ENCODE measurements at places on chromosomes 2 and 18.

DNA sequence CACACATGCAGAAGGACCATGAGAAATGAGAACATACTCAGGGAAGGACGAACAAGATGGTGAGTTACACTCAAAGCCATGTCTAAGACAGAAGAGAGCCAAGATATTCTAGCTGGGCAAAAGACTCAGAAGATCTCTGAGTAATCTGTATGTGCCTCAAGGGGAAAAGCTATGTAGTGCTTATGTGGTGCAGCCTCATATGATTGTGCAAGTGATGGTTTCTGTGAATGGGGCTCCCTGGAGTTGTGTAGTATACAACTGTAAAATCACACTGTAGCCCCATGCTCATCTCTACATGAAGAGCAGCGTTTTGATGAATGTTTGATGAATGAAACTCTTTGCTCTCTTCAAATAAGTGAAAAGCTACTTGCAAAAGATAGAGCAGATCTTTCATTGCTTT is 57.5 kb downstream of the OSR1 start:
- no peak for DNase-seq

- DNase-seq, result no peak
These were observed 42.2 kb downstream of the PHLPP1 start for GRCh38 chr18:62757399-62758010.

DNA sequence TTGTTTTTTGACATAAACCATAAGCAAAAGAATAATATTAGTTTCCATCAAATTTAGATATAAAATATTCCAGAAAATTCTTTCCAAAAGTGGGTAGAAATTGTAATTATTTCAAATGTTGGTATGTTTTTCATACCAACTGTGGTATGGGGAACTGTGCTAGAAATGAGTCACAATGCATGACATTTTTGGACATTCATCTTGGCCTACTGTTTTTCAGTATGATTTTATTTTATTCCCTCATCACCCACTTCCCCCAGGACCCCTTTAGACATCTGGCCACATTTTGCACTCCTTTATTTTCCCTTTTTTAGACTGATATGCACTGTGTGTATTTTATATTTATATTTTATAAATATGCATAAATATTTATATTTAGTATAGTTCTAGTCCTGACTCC is 97.1 kb downstream of the DPP4 start:
- DNase-seq, result no peak

GRCh38 chr2:221969087-221969829 is 329.5 kb downstream of the PAX3 start:
- DNase-seq, result no peak

DNA sequence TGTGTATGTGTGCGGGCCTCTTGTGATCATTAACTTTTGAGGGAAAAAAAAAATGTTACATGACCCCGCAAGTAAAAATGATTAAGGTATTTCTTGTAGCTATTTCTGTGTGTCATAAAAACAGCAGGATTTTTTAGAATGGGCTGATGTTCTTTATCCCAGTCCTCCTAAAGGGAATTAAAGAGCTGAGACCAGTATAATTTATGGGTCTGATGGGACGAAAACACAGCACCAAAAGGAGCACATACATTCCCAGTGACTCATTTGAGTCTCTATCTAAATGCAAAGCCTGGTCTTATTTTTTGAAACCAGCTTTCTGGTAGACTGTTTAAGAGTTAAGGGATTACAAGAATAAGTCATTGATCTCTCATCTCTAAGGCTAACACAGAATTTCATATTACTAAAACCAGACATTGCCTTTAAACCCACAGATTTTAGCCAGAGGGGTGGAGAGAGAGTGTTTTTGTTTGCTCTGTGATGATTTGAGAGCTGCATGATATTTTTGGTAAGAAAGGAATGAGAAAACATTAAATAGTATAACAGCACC is 342.3 kb upstream of the EPHA4 start:
- no peak for DNase-seq

- no peak for DNase-seq
These were observed 84.5 kb downstream of the ZBTB7C start for GRCh38 chr18:48324651-48325050.

GRCh38 chr2:21041943-21042707 is 1.7 kb downstream of the APOB start:
- DNase-seq, result no peak

- DNase-seq, result no peak
These were observed 445.8 kb upstream of the RGPD4 start for GRCh38 chr2:107380912-107381311.

DNA sequence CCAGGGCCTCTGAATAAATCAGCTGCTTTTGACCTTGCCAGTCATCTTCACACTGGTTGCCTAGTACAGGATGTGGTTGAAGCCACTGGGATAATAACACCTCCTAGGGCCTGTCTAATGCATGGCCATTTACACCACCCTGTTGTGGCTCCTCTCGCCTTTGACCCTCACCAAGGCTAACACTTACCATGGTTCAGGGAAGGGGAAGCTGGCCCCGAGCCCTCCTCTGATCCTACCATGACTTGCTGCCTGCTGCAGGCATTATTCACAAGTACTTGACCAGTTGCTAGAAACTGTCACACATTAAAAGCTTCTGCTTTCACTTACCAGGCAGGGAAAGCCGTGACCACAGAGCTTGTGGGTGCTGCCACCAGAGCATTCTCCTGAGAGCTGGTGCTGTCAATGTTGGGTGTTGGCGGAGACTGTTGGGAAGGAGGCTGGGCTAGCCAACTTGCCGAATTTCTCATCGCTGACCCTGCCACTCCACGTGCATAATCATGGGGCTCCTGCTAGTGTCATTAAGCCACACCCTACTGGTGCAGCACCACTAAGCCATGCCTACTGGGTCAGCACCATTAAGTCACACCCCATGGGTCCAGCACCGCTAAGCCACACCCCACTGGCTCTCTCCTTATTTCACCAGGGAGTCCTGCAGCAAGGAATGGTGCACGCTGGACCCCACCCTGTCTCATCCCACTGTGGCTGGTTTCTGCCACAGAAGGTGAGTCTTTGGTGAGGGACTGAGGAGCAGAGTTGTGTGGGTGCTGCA is 47.0 kb upstream of the TTC39C start:
- DNase-seq, result peak; percentile 13

DNA sequence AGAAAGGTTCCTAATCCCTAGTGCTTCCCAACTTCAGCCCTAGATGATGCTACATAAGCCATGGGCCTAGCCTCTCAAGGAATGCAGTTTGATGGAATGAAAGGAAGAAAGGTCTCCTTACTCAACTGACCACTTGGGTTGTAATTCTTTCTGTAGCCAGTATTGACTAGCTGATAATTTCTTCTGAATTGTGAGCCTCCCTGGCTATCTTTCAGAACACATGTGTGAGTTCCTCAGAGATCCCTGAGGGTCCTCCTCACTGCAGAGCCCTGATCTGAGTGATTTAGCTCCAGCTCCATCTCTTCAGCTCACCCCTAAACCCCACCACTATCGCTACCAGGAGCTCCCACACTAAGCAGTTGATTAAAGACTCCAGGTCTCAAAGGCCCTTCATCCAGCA is 31.5 kb downstream of the CFAP210 start:
- no peak for DNase-seq

- no peak for DNase-seq
These were observed 34.3 kb downstream of the LCLAT1 start for GRCh38 chr2:30481323-30481800.

DNA sequence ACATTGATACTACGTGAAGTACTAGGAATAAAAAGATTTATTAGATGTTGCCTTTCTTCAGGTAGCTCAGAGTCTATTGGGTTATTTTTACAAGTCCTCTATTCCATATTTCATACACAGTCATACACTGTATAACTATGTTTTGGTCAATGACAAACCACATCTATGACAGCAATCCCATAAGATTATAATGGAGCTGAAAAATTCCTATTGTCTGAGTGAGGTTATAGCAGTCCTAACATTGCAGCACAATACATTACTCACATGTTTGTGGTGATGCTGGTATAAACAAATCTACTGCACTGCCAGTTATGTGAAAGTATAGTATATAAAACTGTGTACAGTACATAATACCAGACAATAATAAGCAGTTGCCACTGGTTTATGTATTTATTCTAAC is 595.1 kb downstream of the MBD2 start:
- DNase-seq, result no peak

GRCh38 chr2:50379351-50379750 is 652.6 kb downstream of the NRXN1 start:
- DNase-seq, result no peak

- no peak for DNase-seq
These were observed 453.7 kb downstream of the SLC4A3 start for GRCh38 chr2:220081171-220081570.

- DNase-seq, result no peak
These were observed 238.2 kb downstream of the GCA start for GRCh38 chr2:162581959-162582798.

GRCh38 chr2:166068981-166069380 is 58.8 kb downstream of the SCN1A start:
- no peak for DNase-seq

GRCh38 chr18:38940863-38941531 is 1375.4 kb upstream of the CELF4 start:
- DNase-seq, result peak; percentile 15

- no peak for DNase-seq
These were observed 250.5 kb downstream of the SLC8A1 start for GRCh38 chr2:40201425-40201824.

GRCh38 chr2:86598966-86599365 is 24.7 kb downstream of the RNF103 start:
- DNase-seq, result no peak

DNA sequence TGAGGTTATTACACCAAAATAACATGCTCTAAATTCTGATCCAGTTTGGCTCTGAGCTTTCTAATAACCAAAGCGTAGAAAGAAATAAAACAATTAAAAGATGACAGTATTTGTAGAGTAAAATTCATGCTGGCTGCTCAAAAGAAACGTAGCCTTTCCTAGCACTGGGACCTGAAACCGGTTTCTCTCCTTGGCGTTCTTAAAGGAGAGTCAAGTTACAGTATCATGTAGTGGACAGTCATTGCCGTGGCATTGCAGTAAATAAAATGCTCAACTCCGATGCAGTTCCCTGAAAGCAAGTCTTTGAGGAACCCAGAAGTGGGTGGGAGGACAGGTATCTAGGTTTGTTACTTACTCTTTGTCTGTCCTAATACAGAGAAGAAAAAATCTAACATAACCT is 52.7 kb upstream of the ITM2C start:
- DNase-seq, result no peak

DNA sequence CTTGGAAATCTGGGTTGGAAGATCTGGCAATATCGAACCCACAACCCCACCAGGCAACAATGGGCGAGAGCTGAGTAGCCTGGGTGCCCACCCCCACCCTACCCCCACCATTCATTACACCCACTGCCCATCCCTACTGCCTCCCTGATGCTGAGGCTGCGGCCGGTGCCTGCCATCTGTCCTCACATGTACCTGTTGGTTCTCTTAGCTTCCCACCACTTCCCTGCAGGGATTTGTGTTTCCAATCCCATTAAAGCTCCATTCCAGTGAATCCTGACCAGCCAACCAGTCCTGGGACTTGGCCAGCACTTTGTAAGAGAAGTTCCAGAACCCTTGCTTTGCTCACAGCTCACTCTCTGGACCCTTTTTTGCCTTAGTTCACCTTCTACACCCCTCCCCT is 163.0 kb upstream of the SH3BP4 start:
- DNase-seq, result no peak

DNA sequence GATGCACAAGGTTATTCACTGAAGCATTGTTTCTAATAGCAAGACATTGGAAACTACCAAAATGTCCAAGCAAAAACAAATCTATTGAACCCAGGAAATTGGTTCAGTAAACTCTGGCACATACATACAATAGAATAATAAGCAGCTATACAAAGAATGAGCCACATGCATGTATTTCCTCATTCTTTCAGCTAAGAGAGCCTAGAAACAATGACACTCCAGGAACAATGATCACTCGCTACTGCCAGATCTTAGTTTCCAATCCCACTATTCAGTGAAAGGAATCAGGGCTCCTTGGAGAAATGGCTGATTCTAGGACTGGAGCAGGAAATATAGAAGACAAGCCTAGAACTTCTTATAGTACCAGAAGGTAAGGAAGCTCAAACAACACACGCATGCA is 221.9 kb upstream of the AGAP1 start:
- no peak for DNase-seq

DNA sequence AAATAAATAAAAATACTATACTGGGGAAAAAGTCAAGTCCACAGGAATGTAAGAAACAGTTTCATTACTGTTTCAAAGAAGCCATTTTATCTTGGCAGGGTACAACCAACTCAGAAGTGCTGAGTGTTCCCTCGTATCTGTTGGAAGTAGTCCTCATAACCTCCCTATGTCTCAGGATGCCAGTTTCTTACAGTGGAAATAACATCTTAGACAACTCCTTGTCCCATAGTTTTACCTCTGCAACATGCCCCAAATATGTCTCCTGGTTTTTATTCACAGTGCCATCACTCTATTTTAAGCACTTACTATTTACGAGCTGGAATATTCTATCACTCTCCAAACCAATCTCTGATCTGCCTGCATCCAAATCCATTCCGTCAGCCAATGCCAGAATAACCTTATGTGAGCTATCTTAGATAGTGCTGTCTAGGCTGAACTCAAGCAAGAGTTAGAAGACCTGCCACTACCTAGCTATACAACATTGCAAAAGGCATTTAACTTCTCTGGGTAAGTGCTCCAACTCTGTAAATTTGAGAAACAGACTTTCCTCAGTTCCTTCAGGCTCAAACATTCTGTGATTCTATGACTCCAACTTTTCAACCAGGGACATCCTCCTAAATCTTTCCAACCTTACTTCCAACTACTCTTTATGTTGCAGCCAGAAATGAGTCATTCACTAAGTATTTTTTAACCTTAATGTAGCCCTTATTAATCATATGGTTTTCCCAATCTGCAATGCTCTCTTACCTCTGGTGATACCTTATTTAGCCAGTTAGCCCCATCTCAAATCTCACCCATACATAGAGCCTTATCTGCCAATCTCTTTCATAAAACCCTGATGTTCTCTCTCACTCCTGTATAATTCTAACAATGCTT is 66.7 kb downstream of the RTN4 start:
- no peak for DNase-seq

GRCh38 chr2:12063210-12063609 is 316.8 kb downstream of the LPIN1 start:
- DNase-seq, result no peak

- DNase-seq, result no peak
These were observed 319.9 kb upstream of the HS6ST1 start for GRCh38 chr2:128638341-128639119.

- DNase-seq, result no peak
These were observed 32.9 kb downstream of the ACTR3 start for GRCh38 chr2:113922784-113923183.

- DNase-seq, result no peak
These were observed 55.6 kb downstream of the PKP4 start for GRCh38 chr2:158512323-158512722.

DNA sequence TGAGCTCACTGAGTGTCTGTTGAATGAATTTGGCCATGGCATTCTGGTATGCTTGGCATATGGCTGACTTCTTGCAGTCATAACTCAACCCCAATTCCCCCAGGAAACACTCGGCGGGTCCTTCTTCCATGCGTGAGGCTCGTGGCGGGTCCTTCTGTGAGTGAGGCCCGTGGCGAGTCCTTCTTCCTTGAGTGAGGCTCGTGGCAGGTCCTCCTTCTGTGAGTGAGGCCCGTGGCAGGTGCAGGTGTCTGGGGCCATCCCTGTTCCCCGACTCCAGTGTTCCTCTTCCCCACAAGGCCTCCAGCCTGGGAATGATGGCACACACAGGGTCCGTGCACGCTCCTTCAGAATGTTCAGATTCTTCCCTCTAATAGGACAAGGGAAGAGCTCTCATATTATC is 169.0 kb downstream of the EIPR1 start:
- no peak for DNase-seq

Data from CD8-positive, alpha-beta memory T cell (primary cell).